Epithelial cell of proximal tubule (primary cell): ENCODE measurements at places on chromosomes 12 and 14.

- no peak for DNase-seq
Measured at GRCh38 chr14:95816539-95816938, 60.1 kb upstream of the TUNAR start.

DNA sequence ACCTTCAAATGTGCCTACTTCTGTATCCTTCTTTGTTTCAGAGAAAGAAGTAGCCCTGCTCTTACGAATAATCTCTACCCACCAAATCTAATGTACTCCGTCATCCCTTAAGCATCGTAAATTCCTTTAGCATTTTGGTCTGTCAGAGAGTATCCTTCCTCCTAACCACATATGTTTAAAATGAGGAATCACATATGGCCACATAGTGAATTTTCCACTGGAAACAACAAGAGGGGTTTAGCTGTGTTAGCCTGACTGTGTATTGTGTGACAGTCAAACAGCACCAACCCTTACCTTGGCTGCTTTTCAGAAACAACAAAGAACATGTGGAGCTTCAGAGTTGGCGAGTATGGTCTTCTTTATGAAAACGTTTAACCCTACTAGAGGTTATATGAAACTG is 5.5 kb downstream of the LUM start:
- DNase-seq: no peak

- no peak for DNase-seq
Measured at GRCh38 chr12:75971253-75971652, 60.3 kb downstream of the PHLDA1 start.

DNA sequence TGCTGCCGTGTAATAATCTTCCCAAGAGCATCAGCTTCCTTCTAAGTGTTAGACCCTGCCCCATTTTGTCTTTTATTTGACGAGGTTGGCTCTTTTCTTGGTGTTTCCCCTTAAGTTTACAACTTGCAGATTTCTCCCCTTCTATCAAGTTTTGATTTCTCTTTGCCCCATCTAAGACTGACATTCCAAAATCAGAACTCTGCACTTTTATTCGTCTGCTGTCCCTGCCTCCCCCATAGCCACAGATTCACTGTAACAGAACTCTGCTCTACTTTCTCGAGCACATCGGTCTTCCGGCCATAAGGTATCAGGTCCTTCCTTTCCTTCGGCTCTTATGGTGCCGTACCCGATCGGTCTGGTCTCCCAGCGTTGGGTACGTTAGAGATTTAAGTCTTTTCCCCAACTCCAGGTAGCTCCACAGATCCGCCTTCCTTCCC is 563 bp downstream of the DCP1B start:
- DNase-seq: no peak

DNA sequence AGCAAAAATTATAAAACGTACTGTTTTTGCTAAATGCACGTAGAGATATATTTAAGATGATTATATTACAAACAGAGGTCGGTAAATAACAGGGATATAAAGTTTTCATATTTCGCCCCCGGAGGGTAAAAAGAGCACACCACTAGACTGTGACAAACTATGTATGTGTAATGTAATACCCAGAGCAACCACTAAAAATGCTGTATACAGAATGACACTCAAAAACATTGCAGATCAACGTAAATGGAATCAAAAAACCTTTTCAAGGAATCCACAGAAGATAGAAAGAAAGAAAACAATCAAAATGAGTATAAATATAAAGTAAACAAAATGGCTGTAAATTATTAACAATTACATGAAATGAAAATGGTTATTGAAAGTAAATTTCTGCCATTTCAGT is 37.6 kb upstream of the PRB4 start:
- DNase-seq: no peak
